Naive thymus-derived CD8-positive, alpha-beta T cell (primary cell): ENCODE measurements at places on chromosomes 5 and 9. TPM values are rescaled to one million over a fixed set of nuclear protein-coding genes. Genes with fewer than 3 reads are reported as not detected.

GRCh38 chr5:102649731-102650130 lies 105.4 kb upstream of the PAM start:
- H3K27me3 ChIP-seq, result peaks cover 3% of the 10 kb centered on the region
- H3K4me3 ChIP-seq, result no peak overlapping the region
- DNase-seq, result no peak
- no peaks in the 10 kb centered on the region for H3K4me1 ChIP-seq
- H3K27ac ChIP-seq, result no peak overlapping the region

GRCh38 chr5:168874713-168875380 lies 295.7 kb upstream of the PANK3 start:
- H3K36me3 ChIP-seq, result no peaks in the 10 kb centered on the region
- H3K4me1 ChIP-seq, result peaks cover 1% of the 10 kb centered on the region
- H3K4me3 ChIP-seq, result no peak overlapping the region

GRCh38 chr5:118196229-118196628 lies 792.1 kb downstream of the DTWD2 start:
- no peak overlapping the region for H3K27ac ChIP-seq
- H3K4me1 ChIP-seq, result no peaks in the 10 kb centered on the region
- no peak for DNase-seq
- no peak overlapping the region for H3K4me3 ChIP-seq
- no peaks in the 10 kb centered on the region for H3K27me3 ChIP-seq
- no peaks in the 10 kb centered on the region for H3K36me3 ChIP-seq

Gene PCDHB4
- total RNA-seq, result not detected

Gene GABRA6
- total RNA-seq, result not detected

- no peak overlapping the region for H3K4me3 ChIP-seq
- no peaks in the 10 kb centered on the region for H3K4me1 ChIP-seq
- H3K27me3 ChIP-seq, result peaks cover 6% of the 10 kb centered on the region
- H3K36me3 ChIP-seq, result no peaks in the 10 kb centered on the region
- DNase-seq, result no peak
Observed at GRCh38 chr5:99187611-99188010, 258.8 kb upstream of the CHD1 start.

Gene GALNT12
- 8.7 TPM for total RNA-seq

Gene CLTA
- 59.0 TPM for total RNA-seq

Gene ZNF618
- total RNA-seq, result 0.69 TPM

DNA sequence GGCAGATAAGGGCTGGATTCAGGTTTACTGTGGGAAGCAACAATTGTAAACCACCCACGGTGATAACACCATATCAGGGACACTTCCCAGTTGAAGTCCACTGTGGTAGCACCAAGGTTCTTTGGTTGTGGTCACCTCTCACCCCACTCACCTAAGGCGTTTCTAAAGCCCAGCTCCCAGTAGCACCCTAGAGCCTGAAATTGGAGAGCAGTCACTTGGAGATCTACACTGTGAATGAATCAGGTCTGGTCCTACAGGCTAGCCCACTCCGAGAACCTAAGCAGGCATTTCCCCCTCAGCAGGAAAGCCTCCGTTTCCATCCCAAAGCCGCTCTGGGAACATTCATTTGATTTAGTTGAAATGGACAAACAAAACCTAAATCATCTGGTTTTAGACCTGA lies 191.3 kb downstream of the TTC39B start:
- H3K4me1 ChIP-seq, result no peaks in the 10 kb centered on the region
- no peak overlapping the region for H3K4me3 ChIP-seq
- H3K27ac ChIP-seq, result no peak overlapping the region

DNA sequence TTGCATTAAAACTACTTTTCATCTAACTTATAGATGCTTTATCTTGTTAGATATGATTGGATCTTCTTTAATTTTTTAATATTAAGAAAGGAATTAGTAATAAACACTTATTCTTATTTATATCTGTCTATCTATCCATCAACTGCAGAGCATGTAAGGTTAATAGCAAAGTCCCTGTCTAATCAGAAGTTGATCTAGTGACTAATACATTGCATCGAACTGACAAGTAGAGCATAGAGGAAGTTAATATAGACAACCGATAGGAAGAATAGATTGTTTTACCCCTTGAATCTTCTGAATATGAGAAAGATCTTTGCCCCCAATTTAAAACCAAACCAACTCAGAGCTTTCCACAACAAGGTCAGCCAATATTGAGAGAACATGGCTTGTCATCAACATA lies 862.0 kb upstream of the CDH6 start:
- no peaks in the 10 kb centered on the region for H3K27me3 ChIP-seq
- no peak overlapping the region for H3K27ac ChIP-seq
- no peak overlapping the region for H3K4me3 ChIP-seq
- DNase-seq, result no peak

GRCh38 chr5:178152491-178153444 lies 917 bp downstream of the NHP2 start:
- no peaks in the 10 kb centered on the region for H3K36me3 ChIP-seq
- no peak for DNase-seq

Gene GZMA
- 7.3 TPM for total RNA-seq

DNA sequence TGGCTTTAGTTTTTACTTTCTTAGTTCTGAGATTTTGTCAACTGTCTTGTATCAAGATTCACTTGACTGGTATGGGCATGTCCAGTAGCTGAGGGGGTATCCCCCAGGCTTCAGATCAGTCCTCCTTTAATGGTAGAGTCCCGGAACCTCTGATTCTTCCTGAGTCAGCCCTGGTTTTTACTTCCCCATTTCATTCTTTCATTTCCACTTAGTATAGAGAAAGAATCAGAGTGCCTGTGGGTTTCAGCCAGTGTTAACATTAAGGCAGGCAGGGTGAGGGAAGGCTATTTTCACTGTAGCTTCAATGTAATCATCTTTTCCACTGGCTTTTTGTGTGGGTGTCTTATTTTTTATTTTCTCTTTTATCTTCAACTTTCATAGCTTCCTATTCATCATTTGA lies 8.3 kb upstream of the COMMD10 start:
- H3K27ac ChIP-seq, result no peak overlapping the region
- peaks cover 25% of the 10 kb centered on the region for H3K4me1 ChIP-seq
- no peak for DNase-seq
- H3K27me3 ChIP-seq, result peaks cover 8% of the 10 kb centered on the region
